Effector memory CD8-positive, alpha-beta T cell (primary cell): ENCODE measurements at places on chromosomes 13 and 19.

DNA sequence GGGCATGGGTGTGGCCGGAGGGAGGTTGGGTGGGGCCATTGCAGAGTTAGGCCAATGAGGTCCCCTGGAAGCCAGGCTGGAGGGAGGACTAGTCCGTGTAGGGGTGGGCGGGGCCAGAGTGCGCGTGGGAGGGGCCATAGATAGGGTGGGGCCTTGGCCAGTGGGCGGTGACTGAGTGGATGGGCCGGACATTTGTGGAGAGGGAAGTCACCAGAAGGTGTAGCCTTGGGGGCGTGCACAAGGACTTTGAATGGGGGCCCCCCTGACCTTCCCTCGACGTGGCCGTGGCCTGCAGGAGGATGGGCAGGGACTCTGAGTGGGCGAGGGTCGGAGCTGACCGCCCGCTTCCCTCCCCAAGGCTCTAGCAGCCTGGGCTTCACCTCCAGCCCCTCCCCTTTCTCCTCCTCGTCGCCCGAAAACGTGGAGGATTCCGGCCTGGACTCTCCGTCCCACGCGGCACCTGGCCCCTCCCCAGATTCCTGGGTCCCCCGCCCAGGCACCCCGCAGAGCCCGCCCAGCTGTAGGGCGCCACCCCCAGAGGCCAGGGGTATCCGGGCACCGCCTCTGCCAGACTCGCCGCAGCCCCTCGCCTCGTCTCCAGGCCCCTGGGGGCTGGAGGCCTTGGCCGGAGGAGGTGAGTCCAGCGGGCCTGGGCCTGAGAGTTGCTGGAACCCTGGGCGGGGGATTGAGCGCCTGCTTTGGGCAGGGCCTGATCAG lies 16.5 kb upstream of the B3GNT3 start:
- DNase-seq = no peak

DNA sequence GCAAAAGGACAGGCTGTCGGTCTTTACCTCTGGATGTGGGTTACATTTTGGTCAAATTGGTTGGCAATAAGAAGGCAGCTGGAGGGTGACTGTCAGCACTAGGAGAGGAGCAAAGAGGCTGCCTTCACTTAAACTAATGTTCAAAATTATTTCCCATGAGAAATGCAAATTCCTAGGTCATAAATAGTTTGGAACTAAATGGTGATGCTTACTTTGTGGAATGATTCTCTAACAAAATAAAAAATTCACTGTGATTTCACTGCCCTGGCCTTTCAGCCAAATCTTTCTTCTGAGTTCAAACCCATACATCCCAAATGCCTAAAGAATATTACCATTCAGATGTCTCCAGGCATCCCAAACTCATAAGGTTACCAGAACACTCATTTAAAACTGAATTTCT lies 25.0 kb upstream of the OXGR1 start:
- DNase-seq = no peak

GRCh38 chr13:40337651-40338050 lies 328.8 kb downstream of the FOXO1 start:
- no peak for DNase-seq

DNA sequence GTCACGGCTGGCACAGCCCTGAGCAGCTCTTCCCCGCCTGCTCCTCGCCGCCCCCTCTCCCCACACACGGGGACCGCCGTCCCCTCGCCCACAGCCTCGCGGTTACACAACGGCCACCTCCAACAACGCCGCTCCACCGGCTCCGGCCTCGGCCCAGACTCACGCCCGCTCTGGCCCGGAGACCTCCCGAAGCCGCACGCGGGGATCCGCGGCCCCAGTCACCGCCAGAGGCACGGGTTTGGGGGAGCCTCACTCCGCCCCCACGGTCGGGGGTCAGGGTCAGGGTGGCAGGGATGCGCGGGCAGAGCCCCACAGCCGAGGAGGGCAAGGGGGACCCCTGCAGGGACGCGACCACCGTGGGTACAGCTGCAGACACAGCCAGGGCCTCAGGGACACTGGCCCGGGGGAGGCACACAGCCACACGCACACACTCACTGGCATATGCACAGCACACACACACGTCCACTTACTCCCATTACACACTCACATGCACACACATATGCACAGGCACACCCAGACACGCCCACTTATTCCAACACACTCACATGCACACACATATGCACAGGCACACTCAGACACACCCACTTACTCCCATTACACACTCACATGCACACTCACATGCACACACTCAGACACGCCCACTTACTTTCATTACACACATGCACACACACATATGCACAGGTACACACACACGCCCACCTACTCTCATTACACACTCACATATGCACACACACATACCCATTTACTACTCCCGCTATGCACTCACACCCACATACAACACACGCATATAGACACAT lies 1.6 kb downstream of the TTYH1 start:
- DNase-seq = no peak

DNA sequence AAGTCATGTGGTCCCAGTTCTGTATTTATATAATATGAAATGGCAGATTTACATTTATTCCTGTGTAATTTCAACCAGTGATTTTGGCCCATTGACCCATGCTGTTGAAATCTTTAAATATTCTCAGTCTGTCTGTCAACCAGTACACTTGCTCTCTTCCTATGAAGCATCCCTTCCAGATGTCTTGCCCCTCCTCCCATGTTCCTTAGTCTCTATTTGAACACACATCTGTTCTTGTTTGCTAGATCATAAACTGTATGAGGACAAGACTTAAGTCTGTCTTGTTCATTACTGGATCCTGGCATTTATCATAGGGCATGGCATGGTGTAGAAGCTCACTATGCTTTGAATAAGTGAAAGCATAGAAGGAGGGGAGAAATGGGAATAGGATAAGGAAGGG lies 34.9 kb downstream of the STARD13 start:
- no peak for DNase-seq

GRCh38 chr13:94480672-94481145 lies 1.2 kb upstream of the DCT start:
- no peak for DNase-seq

DNA sequence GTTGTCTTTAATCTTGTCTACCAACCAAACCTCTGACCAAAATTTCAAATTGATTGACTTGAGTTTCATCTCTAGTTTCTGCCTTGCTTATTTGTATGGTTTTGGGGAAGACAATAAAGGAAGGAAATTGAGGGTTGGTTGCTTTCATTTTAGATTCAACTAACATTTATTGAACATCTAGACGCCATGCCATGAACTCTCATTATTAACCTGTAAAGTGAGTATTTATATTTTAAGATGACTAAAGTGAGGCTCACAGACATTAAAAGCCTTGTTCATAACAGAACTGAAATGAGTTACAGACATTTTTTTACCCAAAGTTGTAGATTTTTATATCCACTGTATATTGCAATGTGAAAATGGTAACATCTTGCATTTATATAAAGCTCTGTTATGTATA lies 239.3 kb downstream of the LMO7 start:
- no peak for DNase-seq

DNA sequence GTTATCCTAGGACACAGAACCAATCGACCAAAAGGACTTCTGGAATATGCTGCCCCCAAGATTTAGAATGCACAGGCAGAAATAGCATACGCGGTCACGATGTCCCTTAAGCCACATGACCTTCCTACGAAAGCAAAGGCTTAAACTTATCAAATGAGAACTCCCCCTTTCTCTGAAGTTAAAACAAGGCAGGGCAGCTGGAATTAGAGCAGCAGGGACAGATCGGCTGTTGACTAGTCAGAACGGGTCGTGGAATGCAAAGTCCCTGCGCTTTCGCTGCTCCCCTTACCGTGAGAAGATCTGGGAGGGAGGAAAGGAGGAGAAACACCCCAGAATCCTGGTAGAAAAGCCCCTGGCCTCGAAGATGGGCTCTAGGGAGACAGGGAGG lies 799 bp upstream of the USPL1 start:
- DNase-seq = peak; percentile 40

DNA sequence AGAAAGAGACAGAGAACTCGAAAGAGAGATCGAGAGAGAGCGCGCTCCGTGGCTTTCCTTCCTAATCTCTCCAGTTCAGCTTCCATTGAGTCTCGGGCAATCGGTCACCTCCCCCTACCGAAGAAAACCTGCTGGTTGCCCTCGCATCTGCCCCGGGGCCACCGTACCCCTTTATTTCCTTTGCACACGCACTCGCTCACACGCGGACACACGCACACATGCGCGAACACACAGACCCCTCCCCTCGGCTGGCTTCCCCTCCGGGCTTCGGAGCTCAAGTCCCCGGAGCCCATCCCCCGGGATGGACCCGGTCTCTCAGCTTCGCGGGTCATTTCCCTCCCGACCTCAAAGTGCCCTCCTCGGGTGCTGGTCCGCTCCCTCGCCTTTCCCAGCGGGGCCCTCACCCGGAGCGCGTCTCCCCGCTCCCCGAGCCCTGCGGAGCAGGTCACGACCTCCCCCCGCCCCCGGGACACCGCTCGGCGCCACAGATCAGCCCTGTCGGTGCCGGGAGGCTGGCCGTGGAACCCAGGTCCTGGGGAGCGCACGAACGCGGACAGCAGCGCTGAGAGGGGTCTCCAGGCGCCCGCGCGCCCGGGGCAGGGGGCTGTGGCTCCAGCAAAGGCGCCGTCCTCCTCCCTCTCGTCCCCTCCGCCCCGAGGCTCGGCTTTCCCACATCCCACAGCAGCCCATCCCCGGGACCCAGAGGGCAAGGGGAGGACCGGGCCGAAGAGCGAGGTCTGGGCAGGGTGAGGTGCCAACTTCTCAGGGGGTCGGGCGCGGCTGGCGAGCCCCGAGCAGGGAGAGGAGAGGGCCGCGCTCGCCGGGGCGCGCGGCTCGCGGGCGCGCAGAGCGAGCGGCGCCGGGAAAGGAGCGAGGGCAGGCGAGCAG lies 1.8 kb downstream of the DACH1 start:
- DNase-seq = no peak

- no peak for DNase-seq
Observed at GRCh38 chr13:24834902-24835510, 71.0 kb downstream of the RNF17 start.

DNA sequence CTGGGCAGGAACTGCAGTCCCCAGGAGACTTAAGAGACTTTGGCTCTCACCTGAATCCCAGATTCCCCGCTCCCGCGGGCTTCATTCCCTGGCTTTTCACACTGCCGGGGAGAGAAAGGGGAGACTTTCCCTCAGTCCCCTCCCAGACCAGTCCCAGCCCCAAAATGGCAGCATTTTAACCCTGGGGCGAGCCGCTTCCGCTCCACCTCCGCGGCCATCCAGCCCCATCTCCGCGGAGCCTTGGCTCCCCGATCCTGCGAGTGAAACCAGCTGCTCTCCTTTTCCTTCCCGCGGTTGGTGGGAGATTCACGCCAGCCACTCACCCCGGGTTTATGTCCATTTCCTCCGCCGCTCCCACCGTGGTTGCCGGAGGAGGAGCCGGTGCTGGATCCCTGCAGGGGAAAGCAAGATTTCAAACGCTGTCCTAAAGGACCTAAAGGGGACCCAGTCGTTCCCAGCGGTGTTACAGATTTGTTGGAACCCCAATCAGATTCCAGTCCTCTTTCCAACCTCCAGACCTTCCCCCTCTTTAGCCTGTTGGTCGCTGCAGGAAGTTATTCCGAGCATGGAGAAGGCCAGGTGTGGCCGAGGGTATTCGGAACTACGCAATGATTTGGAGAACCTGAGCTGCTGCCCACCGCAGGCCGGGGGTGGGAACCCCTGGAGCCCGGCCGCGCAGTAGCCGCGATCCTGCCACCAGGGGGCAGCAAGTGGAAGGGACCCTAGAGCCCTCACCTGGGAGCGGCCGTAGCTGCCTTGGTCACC lies 3.4 kb downstream of the DMKN start:
- DNase-seq = peak; percentile 69

- DNase-seq = no peak
Observed at GRCh38 chr13:90594681-90595080, 752.8 kb upstream of the MIR17HG start.

GRCh38 chr19:57269515-57270250 lies 10.6 kb upstream of the ZNF460 start:
- no peak for DNase-seq

- DNase-seq = no peak
Observed at GRCh38 chr13:79229761-79230160, 176.3 kb downstream of the RBM26 start.

DNA sequence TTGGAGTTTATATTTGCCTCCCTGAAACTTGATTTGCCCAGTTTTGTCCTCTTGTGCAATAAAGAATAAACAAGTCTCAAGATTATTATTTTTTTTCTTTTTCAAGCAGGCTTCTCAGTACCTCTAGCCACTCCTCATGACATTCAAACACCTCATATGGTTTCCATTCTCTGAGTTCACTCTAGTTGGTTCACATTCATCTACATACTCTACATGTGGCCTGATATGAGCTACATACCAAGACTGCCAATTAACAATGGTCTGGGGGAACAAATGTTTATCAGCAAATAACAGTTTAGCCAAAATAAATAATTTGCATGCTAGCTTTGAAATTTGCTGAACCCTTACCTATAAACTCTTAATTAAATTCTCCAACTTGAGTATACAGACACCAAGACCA lies 22.5 kb downstream of the KCNRG start:
- no peak for DNase-seq

DNA sequence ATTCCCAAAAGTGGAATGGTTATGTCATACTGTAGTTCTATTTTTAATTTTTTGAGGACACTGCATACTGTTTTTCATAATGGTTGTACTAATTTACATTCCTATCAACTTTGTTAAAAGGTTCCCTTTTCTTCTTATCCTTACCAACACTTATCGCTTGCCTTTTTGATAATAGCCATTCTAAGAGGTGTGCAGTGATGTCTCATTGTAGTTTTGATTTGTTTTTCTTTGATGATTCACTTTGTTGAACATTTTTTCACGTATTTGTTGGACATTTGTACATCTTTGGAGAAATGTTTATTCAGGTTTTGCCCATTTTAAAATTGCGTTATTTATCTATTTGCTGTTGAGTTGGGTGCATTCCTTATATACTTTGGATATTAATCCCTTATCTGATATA lies 188.8 kb upstream of the SPRY2 start:
- no peak for DNase-seq

DNA sequence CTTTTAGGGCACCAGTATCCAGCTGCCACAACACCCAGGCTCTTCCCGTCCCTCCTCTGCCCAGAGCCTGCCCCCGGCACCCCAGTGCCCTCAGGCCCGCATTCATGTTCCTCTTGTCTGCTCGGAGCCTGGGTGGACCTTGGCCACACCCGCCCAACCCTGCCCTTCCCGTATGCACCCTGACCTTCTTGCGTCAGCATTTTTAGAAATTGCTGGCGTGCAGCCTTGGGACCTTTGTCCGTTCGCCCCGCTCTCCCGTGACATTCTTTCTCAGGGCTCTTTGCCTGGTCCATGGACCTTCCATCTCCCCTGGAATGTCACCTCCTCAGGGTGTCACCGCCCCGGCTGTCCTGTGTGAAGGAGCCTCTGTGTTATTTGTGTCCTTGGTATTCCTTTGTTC lies 7.6 kb downstream of the NUCB1 start:
- DNase-seq = no peak

GRCh38 chr13:20945952-20946383 lies 43.4 kb upstream of the XPO4 start:
- DNase-seq = no peak

- peak; percentile 32 for DNase-seq
Observed at GRCh38 chr13:21344662-21345176, 114.4 kb downstream of the ZDHHC20 start.

GRCh38 chr13:50419896-50420295 lies 404.7 kb downstream of the KCNRG start:
- no peak for DNase-seq
